Stimulated activated CD4-positive, alpha-beta T cell treated with anti-CD3 and anti-CD28 coated beads, TNF-alpha, amount 100 ng/mL, for 1 hour (primary cell): ENCODE measurements at places on chromosomes 11 and 22.

- DNase-seq, result no peak
Observed at GRCh38 chr22:30044369-30044768, 35.9 kb upstream of the HORMAD2 start.

DNA sequence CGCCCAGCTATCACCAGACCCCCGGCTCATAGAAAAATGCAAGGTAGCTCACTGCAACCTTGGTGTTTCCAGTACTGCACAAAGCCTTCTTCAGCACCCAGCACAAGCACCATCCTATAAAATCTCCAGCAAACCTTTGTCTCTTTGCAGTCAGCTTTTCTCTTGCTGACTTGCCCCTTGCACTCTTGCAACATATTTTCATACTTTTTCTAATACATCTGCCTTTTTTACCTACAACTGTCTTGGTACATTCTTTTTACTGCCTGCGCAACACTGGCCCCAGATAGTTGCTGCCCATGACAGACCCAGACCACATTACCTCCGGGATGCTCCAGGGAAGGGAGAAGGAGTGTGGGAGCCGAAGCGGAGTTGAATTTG, 142.4 kb downstream of the MPPED1 start:
- no peak for DNase-seq

DNA sequence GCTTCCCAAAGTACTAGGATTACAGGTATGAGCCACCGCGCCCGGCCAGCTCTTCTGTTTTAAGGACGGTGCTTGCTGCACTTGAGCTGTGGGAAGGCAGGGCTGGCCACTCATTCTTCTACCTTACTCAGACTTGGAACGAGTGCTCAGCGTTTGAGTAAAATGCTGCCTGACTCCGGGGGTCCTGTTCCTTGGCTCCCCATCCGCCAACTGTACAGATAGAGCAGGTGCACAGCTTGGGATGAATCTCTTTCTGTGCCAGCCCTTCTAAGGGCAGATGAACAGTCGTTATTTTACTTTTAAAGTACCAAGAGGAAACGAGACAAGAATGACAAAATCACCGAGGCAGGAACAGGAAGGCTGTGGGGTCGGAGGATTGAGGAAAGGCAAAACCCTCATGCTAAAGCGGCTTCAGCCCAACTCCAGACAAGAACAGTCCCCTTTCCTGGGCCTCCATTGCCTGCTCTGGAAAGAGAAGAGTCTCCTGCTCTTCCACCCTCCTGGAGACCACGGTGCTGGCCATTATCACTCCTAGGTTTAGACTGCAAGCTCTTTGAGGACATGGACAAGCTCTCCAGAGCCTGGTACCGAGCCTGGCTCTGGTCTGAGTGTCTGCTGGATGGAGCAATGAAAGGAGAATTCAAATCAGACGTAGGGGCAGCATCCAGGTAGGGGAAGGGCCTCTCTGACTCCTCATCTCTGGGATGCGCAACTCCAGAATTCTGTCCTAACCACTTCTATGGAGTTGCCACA, 1.1 kb upstream of the SUN2 start:
- DNase-seq, result no peak

GRCh38 chr11:128745311-128746136, 51.7 kb downstream of the FLI1 start:
- no peak for DNase-seq

GRCh38 chr11:13118194-13118593, 109.1 kb downstream of the RASSF10 start:
- no peak for DNase-seq

- DNase-seq, result no peak
Observed at GRCh38 chr22:43277987-43278601, 65.1 kb downstream of the SCUBE1 start.

DNA sequence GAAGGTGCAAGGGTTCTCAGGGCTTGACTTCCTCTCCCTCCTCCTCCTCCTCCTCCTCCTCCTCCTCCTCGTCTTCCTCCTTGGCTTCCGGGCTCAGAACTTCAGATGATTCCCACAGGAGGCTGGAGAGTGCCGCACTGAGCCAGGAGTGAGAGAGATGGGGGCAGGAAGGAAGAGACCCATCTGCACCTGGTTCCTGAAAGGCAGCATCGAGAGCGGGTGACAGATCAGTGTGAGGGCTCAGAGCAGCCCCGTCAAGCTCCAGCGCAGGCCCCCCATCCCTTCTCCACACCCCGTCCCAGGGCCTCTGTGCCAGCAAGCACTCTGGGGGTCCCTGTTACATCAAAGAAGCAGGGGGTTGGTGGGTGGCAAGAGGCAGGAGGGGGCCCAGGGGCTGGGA, 51.5 kb downstream of the ELFN2 start:
- no peak for DNase-seq
